ENCODE measurements at places on chromosomes 16 and 17.

DNA sequence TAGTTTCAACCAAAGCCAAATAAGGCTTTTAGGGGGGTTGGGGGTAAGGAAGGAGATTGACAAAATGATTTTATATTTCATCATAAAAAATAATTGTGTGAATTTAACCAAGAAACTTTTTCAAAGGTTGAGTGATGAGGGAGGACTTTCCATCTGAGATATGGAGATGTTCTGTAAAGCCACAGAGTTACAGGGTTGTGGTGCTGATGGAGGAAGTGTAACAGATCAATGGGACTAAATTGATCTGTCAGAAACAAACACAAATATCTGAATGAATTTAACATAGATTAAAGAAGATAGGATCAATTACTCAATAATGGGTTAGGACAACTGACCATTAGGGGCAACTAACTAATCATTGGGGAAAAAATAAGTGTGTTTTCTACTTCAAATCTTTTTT lies 14.2 kb upstream of the PIK3R5 start:
- no peak for DNase-seq

- DNase-seq = no peak
Observed at GRCh38 chr17:51590071-51590656, 329.8 kb downstream of the UTP18 start.

DNA sequence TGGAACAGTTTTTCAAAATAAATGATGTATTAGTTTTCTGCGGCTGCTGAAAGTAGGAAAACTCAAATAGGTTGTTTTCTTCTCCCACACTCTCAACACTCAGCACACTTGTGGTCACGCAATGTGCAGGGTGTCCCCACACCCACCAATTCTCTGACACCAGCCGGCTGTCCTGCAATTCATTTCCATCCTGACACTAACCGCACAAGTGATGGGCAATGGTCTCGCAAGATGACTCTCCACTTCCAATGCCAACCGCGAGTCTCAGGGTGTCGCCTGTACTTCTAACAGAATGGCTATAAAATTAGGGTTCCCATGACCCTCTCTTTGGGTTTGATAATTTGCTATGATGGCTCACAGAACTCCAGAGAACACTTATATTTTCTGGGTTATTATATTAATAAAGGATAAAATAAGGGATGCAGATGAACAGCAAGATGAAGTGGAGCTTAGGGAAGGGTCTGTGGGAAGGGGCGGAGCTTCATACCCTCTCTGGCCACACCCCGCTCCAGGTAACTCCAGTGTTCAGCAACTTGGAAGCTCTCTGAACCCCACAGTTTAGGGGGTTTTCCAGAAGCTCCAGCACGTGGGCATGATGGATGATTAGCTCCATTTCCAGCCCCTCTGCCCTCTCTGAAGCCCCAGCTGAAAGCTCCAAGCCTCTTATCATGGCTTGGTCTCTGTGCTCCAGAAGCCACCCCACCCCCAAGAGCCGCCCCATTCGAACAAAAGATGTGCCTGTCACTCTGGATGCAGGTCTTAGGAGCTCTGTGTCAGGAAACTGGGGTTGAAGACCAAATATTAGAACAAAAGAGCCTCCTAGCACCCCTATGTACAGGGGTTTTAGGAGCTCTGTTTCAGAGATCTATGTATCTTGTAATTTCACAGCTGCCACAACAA lies 19.8 kb downstream of the TAF1C start:
- DNase-seq = no peak

DNA sequence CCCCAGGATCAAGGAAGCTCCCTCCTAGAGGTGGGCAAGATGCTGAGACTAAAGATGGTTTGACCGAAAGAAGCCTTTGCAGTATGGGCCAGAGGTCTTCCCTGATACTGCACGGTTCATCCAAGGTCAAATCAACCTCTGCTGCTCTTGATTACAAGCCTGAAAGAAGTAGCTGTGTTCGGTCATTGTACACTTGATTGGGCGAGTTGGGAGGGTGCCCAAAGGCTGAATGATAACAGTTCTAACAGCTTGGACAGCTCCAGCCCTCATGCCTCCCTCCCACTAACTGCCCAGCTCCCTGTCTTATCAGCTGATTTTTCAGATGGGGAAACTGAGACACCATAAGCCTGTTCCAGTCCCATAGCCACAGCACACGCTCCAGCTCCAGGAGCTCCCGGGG lies 42.8 kb downstream of the ABCC12 start:
- DNase-seq = no peak

Data from psoas muscle (tissue), 8 donors.